ENCODE measurements at places on chromosomes 5 and 9.

DNA sequence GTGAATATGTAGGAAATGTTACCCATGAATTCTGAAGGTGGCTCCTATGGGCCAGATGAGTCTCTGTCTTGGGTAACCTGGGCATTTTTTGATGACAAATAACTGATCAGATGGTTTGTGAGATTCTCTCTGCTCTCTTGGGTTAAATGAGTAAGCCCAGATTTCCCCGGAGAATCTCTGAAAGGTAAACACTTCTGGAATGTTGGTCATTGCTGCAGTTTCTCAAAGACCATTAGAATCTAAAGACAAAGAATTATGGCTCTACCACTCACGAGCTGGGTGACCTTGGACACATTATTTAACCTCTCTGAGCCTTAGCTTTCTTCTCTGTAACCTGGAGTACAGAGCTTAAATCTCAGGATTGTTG is 191.2 kb downstream of the DAB2IP start:
- no peak for DNase-seq

DNA sequence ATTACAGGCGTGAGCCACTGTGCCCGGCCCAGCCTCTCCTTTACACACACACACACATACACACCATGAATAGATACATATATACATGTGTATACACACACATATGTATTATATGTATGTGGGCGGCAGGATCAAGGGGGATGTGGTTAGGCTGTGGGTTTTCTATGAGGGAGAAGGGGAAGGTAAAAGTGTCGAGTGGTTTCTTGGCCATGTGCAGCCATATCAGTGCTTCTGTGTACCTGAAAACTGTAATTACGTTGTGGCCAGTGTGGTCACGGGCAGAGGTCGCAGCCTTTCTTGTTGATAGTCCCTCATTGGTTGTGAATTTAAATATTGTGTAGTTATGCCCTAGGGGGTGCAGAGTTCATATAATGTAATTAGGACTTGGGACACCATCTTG is 16.5 kb downstream of the CDK20 start:
- no peak for DNase-seq

DNA sequence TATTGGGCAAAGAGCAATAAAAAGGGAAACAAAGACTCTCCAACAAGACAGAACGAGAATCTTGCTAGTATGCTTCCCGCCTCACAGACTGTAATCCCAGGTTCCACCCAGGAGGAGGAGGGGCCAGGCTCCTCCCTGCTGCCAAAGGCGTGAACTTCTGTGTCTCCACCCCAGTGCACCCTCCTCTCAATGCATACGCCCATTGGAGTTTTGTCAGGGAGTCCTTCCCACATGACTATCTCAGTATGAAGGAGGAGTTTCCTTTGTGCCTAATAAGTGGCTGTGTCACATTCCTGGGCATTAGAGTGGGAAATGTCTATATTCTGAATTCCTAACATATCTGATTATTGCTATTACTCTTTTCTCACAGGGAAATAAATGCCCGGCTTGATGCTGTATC is 106.4 kb upstream of the DHFR start:
- DNase-seq = no peak

GRCh38 chr5:113250341-113250953 is 184.3 kb downstream of the TSSK1B start:
- no peak for DNase-seq

DNA sequence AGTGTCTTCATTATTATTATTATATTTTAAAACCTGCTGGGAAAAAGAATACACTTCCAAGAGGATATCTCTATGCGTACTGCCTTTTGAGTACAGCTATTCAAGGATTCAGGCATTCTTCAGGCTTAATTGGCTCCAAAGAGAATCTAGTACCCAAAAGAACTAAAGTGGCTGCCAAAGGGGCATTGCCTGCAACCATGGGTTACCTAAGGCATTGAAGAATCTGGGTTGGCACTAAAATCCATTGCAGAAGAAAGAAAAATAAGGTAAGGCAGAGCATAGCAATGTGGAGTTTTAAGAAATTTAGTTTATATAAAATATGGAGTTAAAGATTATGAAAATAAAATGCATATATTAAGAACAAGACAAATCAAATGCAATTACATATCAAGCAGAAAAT is 223.5 kb downstream of the TMEM161B start:
- DNase-seq = no peak

- DNase-seq = no peak
Measured at GRCh38 chr9:2216591-2216990, 201.4 kb downstream of the SMARCA2 start.

GRCh38 chr5:172251419-172251818 is 32.1 kb downstream of the UBTD2 start:
- no peak for DNase-seq

DNA sequence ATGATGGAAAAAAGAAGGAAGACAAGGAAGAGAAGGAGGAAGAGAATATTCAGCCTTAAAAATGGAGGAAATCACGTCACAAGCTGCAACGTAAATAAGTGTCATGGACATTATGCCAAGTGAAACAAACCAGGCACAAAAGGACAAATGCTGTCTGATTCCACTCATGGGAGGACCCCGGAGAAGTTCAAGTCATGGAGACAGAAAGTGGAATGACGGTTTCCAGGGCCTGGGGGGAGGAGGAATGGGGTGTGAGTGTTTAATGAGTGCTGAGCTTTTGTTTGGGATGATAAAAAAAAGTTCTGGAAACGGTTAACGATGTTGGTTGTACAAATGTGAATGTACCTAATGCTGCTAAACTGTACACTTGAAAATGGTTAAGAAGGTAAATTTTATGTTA is 439.5 kb downstream of the GADD45G start:
- no peak for DNase-seq
